Karpas-422 (cell line): ENCODE measurements at places on chromosomes 6 and 20.

DNA sequence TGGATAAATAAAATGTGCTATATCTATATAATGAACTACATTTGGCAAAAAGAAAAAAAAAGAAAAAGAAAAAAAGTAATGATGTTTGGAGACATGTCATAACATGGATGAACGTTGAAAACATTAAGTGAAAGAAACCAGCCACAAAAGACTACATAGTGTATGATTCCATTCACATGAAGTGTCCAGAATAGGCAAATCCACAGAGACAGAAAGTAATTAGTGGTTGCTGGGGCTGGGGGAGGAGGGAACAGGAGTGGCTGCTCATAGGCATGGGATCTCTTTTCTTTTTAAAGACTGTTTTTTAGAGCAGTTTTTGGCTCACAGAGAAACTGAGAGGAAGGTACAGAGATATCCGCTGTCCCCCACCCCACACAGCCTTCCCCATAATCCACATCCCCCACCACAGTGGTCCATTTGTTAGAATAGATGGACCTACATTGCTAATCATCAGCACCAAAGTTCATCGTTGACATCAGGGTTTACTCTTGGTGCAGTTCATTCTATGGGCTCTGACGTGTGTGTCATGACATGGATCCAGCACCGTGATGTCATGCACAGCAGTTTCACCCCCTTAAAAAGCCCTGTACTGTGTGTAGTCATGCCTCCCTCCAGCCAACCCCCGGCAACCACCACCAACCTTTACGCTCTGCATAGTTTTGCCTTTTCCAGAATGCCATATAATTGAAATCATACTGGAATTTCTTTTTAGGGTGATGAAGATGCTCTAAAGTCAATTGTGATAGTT is 240.9 kb upstream of the RREB1 start:
- no peaks in the 10 kb centered on the region for H3K36me3 ChIP-seq
- no peak overlapping the region for H3K4me3 ChIP-seq
- no peak overlapping the region for H3K27ac ChIP-seq
- no peaks in the 10 kb centered on the region for H3K27me3 ChIP-seq

GRCh38 chr6:7846966-7847818 is 63.4 kb downstream of the TXNDC5 start:
- no peak overlapping the region for H3K4me3 ChIP-seq
- no peak for DNase-seq
- H3K4me1 ChIP-seq: no peaks in the 10 kb centered on the region
- H3K27me3 ChIP-seq: no peaks in the 10 kb centered on the region
- H3K27ac ChIP-seq: no peak overlapping the region
- no peaks in the 10 kb centered on the region for H3K36me3 ChIP-seq

DNA sequence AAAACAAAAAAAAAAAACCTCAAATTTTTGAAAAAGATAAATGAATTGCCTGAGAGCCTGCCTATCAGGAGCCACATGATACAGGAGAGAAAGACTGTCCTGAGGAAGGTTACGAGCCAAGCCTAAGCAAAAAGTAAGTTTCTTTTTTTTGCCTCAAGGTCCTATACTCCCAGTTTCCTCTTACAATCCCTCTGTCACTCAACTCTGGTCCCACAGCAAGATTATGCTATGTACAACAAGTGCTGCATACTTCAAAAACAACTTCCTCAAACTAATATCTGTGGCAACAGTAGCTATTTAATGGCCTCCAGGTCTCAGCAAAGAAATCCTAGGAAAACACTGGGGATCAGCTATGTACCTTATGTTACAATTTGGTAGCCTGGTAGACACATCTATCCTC is 46.8 kb downstream of the PLN start:
- H3K4me3 ChIP-seq: no peak overlapping the region
- no peak overlapping the region for H3K27ac ChIP-seq
- no peak for DNase-seq
- H3K27me3 ChIP-seq: no peaks in the 10 kb centered on the region

DNA sequence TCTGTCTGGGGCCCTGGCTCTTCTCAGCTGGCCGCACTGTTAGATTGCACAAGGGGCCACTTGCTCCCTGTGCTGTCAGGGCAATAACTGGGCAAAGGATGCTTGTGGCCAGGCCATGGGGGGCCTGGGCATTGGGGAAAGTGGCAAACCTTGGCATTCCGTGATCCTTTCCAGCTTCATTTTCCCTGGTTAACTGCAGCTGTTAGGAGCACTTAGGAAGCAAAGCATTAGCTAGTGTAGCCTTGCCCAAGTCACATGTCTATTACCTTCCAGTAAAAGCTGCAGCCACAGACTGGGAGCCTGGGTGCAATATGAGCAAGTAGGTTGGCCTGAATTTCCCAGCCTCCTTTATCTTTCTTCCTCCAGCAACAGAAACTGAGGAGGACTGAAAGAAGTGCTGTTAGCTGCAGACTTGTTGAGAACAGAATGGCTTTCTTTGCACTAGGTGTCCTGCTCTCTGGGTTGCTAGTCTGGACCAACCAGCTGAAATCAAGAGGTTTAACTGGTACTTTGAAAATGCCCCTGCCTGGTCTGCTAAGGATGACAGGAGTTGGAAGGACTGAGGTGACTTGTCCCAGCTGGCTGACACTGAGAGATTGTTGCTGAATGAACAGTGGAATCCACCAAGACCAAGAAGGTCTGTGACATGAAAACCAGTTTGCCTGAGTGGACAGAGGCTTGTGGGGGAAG is 312.3 kb upstream of the SUPT3H start:
- no peaks in the 10 kb centered on the region for H3K4me1 ChIP-seq
- DNase-seq: no peak
- no peaks in the 10 kb centered on the region for H3K36me3 ChIP-seq
- H3K4me3 ChIP-seq: no peak overlapping the region
- H3K27me3 ChIP-seq: no peaks in the 10 kb centered on the region

GRCh38 chr6:99350573-99350972 is 1.1 kb upstream of the FAXC start:
- peaks cover 5% of the 10 kb centered on the region for H3K4me1 ChIP-seq
- H3K4me3 ChIP-seq: no peak overlapping the region
- DNase-seq: no peak
- no peaks in the 10 kb centered on the region for H3K27me3 ChIP-seq
- H3K27ac ChIP-seq: no peak overlapping the region
- H3K36me3 ChIP-seq: no peaks in the 10 kb centered on the region

DNA sequence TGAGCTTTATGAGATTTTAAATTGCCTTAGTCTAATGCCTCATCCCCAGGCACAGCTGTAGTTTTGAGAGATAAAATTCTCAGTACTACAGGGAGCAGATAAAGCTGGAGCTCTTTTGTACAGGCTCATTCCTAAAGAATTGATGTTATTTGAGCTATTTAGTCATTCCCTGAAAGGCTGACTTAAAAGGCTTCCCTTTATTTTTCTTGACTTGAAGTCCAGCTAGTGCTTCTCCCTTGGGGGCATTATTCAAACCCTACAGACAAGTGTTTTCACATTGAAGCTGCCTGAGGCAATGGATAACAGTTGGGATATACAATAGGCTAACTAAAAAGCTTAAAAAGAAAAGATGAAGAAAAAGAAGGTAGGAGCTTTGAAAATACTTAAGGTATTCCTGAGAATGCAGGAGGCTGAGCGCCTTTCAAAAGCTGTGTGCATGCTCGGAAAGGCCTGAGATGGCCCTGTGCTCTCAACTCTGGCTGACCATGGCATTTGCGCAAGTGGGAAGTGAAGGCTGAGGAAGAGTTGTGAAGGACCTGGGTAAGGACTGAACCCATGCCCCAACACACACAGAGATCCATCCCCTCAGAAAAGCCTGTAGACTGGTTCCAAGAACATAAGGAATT is 315.1 kb downstream of the SMOC2 start:
- no peak overlapping the region for H3K4me3 ChIP-seq
- H3K4me1 ChIP-seq: no peaks in the 10 kb centered on the region
- H3K36me3 ChIP-seq: no peaks in the 10 kb centered on the region
- DNase-seq: no peak

DNA sequence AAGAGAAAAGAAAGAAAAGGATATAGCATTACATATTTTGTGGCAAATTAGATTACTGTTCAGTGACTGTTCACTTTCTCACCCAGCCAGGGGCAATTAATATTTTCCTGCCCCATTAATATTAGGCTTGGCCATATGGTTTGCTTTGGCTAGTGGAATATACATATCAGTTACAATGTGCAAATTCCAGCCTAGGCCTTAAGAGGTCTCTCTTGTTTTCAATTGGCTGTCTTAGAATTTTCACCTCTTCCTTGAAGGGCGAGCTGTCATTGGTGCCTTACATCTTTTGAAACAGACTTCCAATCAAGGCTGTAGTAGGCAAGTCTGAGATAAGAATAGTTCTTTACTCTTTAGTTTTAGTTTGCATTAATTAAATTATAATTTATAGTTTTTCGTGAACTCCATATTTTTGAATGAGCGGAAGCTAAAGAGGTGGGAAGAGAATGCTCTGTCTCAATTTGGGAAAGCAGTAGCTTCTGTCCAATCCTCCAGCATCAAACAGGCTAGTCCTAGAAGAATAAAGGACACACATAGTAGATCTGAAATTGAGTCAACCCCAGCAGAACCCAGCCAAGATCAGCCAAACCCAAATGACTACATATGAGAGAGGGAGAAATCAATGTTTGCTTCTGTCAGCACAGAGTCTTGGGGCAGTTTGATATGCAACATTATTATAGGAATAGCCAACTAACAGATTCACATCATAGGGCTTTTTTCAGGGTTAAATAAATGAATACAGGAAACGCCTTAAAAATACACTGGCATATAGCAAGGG is 6.3 kb upstream of the CSNK2A1 start:
- no peaks in the 10 kb centered on the region for H3K27me3 ChIP-seq
- H3K4me1 ChIP-seq: peaks cover 3% of the 10 kb centered on the region; the same call in 1 of the 2 replicates
- H3K36me3 ChIP-seq: no peaks in the 10 kb centered on the region
- H3K27ac ChIP-seq: no peak overlapping the region

DNA sequence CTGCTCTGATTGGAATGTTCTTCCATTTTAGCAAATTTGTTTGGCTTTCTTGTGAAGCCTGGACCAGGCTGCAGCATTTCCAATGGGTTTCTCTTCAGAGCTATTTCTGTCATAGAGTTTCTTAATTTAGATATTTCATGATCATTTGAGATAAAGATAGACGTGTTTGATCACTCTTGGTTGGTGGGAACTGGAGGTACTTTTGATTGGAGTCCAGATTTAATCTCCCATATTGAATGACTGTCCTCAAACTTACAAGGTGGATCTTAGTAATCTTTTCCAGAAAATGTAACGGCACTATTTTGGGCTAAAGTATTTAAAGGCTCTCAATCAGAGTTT is 29.2 kb downstream of the RNF144B start:
- no peak overlapping the region for H3K4me3 ChIP-seq
- peaks cover 30% of the 10 kb centered on the region for H3K4me1 ChIP-seq
- DNase-seq: no peak

GRCh38 chr6:69578361-69578890 is 218.4 kb downstream of the LMBRD1 start:
- no peaks in the 10 kb centered on the region for H3K36me3 ChIP-seq
- no peak overlapping the region for H3K4me3 ChIP-seq
- no peaks in the 10 kb centered on the region for H3K27me3 ChIP-seq
- DNase-seq: no peak
- no peaks in the 10 kb centered on the region for H3K4me1 ChIP-seq

- no peaks in the 10 kb centered on the region for H3K4me1 ChIP-seq
- DNase-seq: no peak
- no peak overlapping the region for H3K4me3 ChIP-seq
Observed at GRCh38 chr6:102039441-102039840, 645.9 kb downstream of the GRIK2 start.
